Activated naive CD8-positive, alpha-beta T cell treated with anti-CD3 and anti-CD28 coated beads, Interleukin-2, amount 10 ng/mL, durations not matched to agents 7 days and 5 days (primary cell): ENCODE measurements at places on chromosomes 12 and 14. TPM values are rescaled to one million over a fixed set of nuclear protein-coding genes. Genes with fewer than 3 reads are reported as not detected.

DNA sequence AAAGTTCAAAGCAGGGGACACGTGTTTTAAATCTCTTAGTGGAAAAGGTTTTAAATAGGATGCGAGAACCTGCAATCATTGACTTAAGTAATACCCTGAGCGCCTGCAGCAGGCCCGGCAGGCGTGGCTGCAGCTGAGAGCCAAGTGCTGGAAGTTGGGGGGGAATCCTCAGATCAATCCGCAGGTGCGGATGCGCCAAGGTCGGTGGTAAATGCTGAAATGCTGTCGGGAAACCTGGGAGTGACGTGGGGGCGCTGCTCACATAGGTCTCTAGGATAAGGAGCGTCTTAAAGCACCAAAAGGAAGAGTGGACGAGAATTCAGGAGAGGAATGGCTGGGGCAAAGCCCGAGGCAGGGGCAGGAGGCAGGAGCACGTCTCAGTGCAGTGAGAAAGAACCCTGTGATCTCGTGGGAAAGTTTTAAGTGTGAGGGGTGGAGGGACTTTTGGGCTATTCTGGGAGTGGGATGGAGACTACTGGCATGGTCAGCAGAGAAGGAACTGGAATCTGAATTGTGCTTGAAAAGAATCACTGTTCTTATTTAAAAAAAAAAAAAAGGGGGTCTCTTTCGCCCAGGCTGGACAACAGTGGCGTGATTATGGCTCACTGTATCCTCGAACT lies 883 bp upstream of the CDCA4 start:
- DNase-seq, result no peak

The TUBA1B gene
- 1,302 TPM for total RNA-seq

The SLC2A3 gene
- 219 TPM for total RNA-seq

- DNase-seq, result no peak
Observed at GRCh38 chr12:112283546-112283945, 98.7 kb downstream of the HECTD4 start.

- DNase-seq, result no peak
Observed at GRCh38 chr14:37587881-37588666, 7.0 kb downstream of the FOXA1 start.

The TMEM120B gene
- total RNA-seq, result 9.8 TPM

DNA sequence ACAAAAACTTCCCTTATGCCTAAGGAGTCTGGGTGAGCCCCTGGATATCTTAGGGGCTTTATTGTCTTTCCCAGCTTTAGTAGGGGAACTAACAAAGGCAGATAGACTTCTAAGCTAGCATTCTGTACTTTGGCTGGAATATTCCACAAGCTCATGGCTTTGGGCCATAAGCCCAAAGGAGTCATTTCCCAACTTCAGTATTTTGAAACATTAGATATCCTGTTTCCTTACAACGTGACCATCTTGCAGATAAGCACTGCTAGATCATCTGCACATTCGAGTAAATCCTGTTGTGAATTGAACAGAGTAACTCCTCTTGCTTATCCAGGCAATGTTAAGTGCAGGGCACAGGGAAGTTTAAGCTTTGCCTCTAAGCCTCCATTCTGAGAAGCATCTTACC lies 70.6 kb upstream of the ACTN1 start:
- DNase-seq, result no peak

DNA sequence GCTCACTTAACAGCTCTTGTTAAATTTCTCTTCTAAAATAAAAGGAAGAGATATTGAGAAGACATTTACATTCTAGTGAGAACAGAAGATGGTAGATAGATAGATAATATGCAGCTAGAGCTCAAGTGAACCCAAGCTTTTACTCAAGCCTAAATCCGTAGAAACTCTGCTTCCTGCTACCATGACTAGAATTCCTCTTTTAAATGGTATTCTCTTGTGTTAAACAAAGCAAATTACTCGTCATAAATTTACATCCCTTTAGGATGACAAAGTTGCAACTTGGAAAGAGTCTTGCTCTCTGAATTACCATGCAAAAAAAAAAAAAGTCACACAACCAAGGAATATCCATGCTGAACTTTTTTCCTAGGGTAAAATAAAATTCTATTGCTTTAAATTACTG lies 160.7 kb upstream of the LRFN5 start:
- no peak for DNase-seq

GRCh38 chr14:103281496-103282231 lies 52.4 kb upstream of the EIF5 start:
- DNase-seq, result no peak

DNA sequence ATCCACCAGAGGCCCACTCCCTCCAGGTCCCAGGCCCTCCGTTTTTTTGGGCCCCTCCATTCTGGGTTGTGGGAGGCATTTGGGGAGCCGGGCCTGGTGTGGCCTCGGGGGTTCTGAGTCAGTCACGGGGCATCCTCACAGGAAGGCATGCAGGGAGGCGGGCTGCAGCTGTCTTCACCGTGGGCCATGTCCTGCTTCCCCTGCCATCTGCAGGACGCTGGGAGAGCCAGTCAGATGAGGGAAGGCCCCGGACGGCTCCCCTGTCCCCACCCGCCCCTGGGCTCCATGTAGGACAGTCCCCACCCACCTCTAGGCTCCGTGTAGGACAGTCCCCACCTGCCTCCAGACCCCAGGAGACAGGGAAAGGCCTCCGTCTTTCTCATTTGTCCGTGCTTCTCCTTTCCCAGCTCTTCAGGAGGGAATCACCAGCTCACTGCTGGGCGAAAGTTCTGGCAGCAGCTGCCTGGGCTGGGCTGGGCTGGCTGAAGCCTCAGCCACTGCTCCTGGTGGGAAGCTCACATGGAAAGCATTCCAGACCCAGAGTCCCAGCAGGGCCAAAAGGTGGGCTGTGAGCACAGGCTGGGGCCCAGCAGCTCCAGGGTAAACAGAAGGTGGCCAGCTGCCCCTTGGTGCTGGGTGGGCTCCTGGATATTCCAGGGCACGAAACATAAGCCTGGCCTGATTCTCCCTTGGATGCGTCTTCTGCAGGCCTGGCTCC lies 217.8 kb downstream of the KIF26A start:
- peak; percentile 17 for DNase-seq

GRCh38 chr14:60381909-60382308 lies 104.0 kb downstream of the C14orf39 start:
- DNase-seq, result no peak

DNA sequence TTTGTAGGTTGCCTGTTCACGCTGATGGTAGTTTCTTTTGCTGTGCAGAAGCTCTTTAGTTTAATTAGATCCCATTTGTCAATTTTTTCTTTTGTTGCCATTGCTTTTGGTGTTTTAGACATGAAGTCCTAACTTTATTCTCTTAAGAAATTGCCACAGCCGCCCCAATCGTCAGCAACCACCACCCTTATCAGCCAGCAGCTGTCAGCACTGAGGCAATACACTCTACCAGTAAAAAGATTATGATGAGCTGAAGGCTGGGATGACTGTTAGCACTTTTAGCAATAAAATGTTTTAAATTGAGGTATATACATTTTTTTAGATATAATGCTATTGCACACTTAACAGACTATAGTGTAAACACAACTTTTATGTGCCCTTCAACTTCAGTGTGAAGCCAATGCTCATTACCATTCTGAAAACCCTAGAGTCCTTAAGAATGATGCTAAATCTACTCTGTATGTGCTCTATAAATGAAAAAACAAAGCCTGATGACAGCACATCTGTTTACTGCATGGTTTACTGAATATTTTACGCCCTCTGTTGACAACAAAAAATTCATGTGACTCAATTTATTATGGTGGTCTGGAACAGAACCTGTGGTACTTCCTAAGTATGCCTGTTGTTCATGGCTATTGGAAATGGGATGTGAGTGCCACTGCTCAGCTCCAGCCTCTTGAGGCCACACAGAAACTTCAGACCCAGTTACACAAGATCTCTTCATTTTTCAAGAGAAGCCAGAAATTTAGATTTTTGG lies 197.4 kb downstream of the DUSP6 start:
- DNase-seq, result no peak

The TRHDE gene
- total RNA-seq, result not detected

DNA sequence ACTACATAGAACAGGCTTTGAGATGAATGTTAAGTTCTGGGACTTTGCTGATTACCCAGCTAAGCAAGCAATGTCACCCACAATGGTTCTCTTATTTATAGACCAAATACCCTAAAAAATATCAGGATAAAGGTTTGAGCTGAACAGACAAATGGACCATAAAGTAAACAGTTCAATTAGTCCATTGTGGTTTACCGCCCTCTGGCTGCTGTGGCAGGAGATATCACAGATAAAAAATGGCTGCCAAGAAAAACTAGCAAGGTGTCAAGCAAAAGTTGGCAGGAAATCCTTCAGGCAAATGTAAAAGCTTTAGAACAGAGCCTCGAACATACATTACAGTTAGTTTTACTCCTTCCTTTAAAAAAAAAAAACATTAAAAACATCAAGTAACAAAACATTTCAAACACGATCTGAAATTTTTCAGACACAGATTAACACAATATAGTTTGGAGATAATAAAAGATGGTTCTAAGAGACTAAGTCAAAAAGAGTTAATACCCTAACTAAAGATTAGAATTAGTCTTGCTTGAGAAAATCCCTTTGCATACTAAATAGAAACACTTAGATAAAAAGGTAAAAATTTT lies 41.3 kb downstream of the MED13L start:
- DNase-seq, result no peak

DNA sequence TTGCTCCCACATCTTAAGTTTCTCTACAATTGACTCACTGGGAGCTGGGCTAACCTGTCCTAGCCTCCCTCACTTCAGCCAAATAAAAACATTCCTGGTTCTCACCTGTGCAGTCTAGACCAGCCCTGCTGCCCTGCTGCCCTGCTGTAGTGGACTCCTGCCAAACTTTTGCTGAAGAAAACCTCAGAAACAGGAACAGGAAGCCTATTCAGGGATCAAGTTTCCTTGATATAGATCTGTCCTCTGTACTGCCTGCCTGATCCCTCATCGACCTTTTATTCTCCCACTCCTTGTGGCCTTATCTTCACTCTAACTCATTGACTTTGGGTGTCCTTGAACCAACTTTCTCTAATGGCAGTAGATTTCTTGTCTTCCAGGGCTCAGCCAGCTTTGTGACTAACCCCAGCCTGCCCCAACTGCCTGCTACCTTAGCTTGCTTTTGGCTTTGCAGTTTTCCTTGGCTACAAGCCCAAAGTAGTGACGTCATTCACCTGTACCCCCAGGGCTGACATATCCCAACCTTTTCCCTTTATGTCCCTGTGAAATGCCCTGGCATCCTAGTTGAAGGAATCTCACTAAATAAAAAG lies 234.8 kb downstream of the DUSP6 start:
- DNase-seq, result no peak

- DNase-seq, result no peak
Observed at GRCh38 chr14:23130871-23131270, 11.8 kb upstream of the CEBPE start.

GRCh38 chr14:75427126-75427481 lies 718 bp upstream of the JDP2 start:
- no peak for DNase-seq

The DAO gene
- not detected for total RNA-seq

DNA sequence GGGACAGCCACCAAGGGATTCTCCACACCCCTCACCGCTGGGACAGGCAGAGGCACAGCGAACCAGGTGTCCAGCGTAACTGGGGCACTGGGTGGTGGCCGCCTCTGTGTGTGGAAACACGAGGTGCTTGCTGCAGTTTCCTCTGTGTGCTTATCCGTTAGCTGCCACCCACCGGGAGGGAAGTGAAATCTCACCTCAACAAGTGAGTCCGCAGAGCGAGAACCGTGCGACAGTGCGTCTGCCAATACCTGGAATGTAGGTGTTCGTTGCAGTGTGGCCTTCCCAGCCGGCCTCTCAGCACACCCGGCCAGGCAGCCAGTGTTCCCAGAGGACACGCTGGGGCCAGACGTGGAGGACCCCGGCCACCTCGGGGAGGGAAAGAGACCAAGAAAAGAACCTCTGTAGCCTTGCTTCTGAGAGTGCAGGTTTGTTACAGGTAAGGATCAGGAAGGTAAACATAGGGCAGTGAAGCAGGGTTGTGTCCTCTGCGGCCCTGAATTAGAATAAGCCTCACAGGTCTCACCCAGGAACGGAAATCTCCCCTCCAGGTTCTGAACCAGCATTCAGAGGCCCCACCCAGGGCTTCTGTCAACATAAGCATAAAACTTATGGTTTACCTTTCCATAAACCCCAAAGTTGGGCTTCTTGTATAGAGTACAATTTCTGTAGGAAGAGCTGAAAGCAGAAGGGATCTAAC lies 1.5 kb downstream of the BCL2L14 start:
- DNase-seq, result peak; percentile 46

- no peak for DNase-seq
Observed at GRCh38 chr14:57686304-57686703, 179.6 kb downstream of the SLC35F4 start.

- no peak for DNase-seq
Observed at GRCh38 chr12:101619858-101620761, 25.3 kb downstream of the MYBPC1 start.

- no peak for DNase-seq
Observed at GRCh38 chr12:72207079-72207478, 65.1 kb upstream of the TRHDE start.

The TBX3 gene
- total RNA-seq, result not detected

GRCh38 chr12:112992541-112993398 lies 14.5 kb downstream of the OAS2 start:
- DNase-seq, result peak; percentile 67

DNA sequence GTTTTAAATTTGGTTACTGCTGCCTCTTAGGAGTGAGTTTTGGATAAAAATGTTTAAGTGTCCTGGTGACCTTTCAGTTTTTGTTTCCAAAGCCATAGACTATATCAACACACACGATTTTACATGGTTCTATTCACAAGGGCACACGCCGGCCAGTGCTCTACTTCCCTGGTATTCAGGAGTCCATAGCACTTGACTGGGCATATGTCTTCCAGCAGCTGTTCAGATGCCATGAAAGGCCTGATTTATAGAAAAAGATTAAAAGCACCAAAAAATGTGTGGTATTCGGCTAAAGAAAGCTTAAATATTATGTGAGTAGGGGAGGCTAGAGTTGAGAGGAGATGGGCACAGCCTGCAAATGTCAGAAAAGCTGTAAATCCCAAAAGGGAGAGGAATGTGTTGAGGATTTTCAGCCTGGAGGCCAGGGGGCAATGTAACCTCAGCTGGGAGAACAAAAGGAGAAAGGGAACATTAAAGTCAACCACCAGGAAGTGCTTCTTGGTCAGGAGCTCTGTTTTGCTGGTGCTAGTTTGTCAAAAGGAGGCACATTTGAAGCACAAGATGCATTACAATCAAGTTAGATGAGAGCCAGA lies 478.4 kb downstream of the RAD51B start:
- DNase-seq, result no peak

The SLC22A17 gene
- 4.8 TPM for total RNA-seq

The FBXL14 gene
- 33.7 TPM for total RNA-seq

DNA sequence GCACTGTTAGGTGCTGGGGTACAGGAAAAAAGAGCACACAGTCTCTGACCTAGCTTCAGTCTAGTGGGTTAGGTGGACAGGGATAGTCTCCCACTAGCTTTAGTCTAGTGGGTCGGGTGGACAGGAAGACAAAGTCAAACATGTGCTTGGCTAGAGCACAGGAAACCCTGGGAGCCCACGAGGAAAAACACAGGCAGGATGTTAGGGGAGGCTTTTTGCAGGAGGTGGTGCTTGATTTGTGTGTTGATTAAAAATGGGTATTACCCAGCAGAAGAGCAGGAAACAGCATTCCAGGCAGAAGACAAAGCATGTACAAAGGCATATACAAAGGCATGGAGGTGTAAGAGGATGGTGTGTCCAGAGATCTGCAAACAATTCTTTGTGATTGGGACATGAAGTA lies 23.3 kb downstream of the SLC38A2 start:
- DNase-seq, result no peak
